ENCODE measurements at places on chromosomes 13 and 19.

- no peak for DNase-seq
Measured at GRCh38 chr13:111209613-111210012, 94.5 kb downstream of the ARHGEF7 start.

DNA sequence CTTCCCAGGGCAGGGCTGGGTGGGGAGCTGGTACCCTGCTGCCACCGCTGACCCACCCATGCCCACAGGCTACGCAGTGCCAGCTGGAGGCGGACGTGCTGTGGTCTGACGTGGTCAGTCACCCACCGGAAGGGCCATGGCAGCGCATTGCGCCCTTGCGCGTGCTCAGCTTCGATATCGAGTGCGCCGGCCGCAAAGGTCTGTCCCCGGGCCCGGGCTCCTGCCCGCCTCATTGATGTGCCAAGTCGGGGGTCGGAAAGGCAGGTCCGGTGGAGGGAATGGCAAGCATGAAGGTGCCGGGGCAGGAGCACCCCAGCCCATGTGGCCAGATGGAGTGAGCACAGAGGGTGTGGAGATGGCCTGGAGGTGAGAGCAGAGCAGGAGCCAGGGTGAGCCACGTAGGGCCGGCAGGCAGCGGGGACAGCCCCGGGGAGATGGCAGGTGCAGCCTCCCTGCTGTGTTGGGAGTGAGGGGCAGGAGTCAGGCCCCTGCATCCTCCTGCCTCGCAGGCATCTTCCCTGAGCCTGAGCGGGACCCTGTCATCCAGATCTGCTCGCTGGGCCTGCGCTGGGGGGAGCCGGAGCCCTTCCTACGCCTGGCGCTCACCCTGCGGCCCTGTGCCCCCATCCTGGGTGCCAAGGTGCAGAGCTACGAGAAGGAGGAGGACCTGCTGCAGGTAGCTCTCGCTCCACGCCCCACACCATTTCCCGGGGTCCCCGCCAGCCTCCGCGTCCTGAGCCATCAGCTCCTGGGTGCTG is 16.0 kb upstream of the SPIB start:
- DNase-seq, result no peak

DNA sequence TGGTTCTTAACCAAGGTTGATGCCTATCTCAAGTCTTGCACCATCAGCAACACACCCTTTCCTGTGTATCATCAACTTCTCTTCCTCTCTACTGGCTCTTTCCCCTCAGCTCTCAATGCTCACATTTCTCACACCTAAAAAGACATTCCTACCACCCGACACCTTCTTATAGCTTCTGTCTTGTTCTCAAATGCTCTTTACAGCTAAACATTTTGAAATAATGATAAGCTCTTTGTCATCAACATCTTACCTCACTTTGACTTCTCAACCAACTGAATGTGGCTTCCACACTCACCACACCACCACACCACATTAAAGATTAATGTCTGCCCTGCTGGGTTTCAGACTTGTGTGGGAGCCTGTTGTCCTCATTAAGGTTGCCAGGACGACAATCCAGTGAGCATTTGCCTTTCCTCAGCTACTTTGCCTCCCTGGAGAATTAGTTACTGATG is 67.8 kb downstream of the RXFP2 start:
- no peak for DNase-seq

GRCh38 chr13:22162889-22163288 is 492.0 kb downstream of the FGF9 start:
- DNase-seq, result no peak

DNA sequence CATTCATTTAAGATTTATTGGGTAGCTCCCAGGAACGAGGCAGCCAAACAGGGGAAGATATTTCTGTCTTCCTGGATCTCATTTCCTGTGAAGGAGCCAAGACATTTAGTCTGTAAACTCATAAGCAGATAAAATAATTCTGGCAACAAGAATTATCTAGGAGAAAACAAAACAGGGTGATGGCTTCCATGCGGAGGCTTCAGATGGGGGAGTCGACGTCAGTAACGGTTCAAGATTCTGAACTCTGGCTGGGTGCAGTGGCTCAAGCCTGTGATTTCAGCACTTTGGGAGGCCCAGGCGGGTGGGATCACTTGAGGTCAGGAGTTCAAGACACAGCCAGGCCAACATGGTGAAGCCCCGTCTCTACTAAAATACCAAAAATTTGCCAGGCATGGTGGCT is 1.3 kb downstream of the GNA15 start:
- no peak for DNase-seq

- DNase-seq, result no peak
Measured at GRCh38 chr19:18762125-18763023, 28.7 kb downstream of the COMP start.

DNA sequence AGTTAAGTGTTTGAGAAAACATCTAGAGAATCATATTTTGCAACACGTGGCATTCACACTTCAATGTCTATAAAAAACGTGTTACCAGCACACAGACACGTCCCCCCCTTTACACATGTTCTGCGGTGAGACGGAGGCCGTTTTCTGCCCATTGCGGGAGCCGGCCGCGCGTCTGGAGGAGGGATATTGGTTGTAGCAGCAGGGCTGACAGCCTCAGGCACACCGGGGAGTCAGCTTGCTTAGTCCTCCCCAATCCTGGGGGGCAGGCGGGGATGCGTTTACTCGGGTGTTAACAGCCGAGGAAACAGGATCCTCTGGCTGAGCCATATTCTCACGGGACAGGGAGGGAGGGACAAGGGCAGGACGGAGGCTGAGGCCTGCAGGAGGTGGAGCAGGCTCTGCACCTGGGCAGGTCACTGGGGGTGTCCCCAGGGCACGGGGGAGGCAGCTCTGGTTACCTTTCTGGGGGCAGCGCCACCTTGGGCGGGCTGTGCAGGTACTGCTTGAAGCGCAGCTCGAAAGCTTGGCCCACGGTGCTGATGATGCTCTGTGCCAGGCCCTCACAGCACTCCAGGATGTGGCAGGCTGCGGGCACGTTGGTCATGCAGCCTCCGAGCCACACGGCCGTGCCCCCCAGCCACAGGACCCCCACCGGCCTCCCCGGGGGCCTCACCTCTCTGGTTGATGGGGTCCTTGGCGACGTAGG is 25.0 kb downstream of the SHC2 start:
- DNase-seq, result no peak

DNA sequence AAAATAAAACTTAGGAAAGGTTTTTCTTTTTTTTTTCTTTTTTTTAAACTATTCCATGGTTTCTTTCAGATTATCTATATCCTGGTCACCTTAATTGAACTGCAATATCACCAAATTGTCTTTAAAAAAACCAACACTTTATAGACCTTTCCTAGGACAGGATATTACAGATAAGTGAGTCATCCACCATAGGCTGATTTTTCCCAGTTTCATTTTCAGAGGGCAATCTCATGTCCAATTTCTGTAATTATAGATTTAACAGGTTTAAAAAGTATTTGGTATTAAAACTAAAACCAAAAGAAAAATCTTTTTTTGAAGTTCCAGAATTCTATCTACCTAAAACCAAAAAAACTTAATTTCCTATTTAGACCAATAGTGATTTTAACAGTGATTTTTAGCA is 13.2 kb downstream of the SPART start:
- no peak for DNase-seq

DNA sequence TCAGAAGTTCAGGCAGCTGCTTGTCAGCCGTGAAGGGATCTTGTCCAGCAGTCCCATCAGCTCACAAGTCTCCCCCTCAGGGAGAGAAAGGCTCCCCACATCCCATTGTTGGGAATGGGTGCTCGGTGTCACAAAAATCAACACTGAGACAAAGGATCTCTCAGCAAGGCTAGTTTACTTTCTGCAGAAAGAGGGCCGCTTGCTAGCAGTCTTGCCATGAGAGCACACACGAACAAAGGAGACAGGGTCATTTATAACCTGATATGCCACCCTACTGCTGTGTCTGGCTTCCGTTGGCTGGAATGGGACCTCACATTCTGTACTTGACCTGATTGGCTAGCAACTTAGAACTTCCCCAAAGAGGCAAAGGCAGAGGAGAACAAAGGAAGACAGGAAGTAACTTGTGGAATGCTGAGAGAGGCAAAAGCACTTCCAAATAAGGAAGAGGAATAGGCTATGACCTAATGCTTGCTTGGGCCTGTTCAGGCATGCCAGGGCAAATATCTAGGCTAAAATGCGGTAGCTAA is 8.7 kb upstream of the IGFL3 start:
- peak; percentile 9 for DNase-seq

DNA sequence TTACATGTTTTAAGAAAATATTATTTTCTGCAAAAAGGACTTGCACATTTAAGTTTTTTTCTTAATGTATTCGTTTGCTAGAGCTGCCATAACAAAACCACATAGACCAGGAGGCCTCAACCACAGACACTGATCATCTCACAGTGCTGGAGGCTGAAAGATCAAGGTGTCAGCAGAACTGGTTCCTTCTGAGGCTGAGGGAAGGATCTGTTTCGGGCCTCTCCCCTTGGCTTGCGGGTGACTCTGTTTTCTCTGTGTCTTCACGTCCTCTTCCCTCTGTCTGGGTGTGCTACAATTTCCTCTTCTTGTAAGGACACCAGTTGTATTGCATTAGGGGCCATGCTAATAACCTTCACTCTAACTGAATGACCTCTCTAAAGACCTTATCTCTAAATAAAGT is 364.2 kb downstream of the IRS2 start:
- no peak for DNase-seq

DNA sequence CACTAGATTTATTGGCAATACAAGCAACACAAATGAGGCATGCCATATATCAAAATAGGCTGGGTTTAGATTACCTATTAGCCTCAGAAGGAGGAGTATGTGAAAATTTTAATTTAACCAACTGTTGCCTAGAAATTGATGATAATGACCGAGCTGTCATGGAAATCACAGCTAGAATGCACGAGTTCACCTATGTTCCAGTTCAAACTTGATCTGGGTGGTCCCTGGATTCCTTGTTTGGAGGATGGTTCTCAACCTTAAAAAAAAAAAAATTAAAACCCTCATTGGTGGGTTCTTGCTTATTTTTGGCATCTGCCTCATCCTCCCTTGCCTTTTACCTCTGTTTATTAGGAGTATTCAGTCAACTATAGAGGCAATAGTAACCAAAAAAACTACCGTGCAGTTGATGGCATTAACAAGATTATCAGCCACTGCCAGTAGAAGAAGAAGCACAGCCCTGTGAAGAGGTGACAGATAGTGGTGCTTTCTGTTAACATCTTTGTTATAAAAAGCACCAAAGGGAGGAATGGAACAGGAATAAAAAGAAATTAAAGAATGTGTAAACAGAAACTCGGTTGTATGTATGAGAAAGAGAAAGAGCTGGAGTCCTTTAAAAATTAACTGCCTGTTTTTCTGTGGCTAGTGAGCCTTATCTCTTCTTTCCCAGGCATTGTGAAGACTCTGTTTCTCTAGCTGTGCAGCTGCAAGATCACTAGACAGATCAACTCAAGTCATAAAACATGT is 106.4 kb downstream of the ZNF429 start:
- no peak for DNase-seq

GRCh38 chr19:2170219-2170618 is 6.5 kb downstream of the DOT1L start:
- no peak for DNase-seq

- no peak for DNase-seq
Measured at GRCh38 chr19:48813123-48813913, 2.5 kb upstream of the BCAT2 start.

GRCh38 chr19:49120325-49120683 is 960 bp downstream of the PPFIA3 start:
- DNase-seq, result no peak

DNA sequence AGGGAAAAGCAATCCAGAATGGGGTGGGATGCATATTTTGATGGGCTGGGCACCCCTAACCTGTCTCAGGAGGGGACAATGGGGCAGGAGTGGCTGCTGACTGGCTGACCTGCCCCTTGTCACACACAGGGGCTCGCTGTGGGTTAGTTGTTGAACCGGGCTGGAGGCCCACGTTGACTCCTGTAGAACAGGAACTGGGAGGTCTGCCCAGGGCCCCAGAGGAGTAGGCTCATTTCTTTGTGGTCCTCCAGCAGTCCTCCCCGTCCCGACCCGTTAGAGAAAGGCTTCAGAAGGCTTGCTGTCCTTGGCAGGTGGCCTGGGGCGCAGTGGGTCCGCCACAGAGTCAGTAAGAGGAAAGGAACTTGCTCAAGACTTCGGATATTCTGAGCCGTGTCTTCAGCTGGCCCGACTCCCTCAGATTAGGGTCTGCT is 70.1 kb downstream of the COL4A1 start:
- DNase-seq, result no peak

DNA sequence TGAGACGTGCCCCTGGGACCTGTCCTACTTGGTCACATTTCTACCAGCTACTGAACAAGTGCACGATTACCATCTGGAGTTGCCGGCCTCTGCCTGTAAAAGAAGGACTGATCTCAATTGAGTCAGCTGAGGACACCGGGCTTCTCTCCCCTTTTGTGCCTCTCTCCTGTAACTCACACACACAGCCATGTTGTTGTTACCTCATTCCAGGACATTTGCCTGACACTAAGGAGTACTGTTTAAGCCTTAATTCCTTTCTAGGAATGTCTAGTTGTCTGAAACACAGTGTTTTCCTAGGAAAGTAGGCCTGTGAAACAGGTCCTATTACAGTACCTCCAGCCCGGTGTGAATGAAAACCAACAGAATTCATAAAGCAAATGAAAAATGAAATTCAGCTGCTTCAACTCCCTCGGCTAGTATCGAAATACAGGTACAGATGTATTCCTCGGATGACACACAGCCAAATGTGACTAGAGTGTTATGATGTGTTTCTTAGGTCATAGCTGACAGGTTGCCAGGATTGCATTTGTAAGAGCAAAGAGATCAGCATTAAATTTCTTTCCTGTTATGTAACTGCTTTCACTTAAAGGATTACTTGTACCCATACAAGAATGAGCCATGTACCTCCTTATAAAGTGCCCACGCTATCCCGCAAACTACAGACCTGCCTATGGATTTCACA is 152.0 kb upstream of the IRS2 start:
- no peak for DNase-seq

DNA sequence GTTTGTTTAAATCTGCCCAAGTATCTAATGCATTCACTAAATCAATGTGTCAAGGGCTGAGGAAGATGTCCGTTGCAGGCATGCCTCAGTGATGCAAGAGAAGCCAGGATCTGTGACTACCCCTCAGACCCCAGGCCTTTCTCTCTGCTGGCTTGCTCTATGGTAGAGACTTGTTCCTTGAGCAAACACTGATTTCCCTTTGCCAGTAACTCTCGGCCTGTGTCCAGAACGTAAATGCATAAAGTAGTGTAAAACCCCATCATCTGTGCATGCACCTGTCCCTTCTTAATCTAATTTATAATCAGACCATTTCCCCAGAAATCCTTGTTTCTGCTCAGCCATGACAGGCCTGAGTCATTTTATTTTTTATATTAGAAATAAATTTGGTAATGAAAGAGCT is 28.7 kb upstream of the FRY start:
- no peak for DNase-seq

- DNase-seq, result no peak
Measured at GRCh38 chr13:109665781-109666249, 120.6 kb downstream of the IRS2 start.

DNA sequence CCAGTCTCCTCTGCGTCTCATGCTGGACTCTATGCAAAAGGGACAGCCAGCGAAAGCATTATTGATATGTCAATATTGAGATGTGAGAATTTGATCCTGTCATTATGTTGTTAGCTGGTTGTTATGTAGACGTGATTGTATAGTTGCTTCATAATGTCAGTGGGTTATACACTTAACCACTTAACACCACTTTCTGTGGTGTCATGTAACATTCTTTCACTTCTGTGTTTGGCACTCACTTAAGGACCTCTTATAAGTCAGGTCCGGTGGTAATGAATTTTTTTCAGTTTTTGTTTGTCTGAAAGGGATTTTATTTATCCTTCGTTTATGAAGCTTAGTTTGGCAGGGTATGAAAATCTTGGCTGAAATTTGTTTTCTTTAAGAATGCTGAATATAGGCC is 7.1 kb upstream of the SIGLEC7 start:
- DNase-seq, result no peak

- DNase-seq, result no peak
Measured at GRCh38 chr19:42216653-42217519, 591 bp downstream of the DEDD2 start.

- DNase-seq, result no peak
Measured at GRCh38 chr19:28687296-28687695, 525.7 kb downstream of the UQCRFS1 start.
